ENCODE measurements at places on chromosomes 13 and 19. TPM values are rescaled to one million over a fixed set of nuclear protein-coding genes. Genes with fewer than 3 reads are reported as not detected.

- H3K4me1 ChIP-seq = no peaks in the 10 kb centered on the region
- no peak overlapping the region for H3K4me3 ChIP-seq
- no peak overlapping the region for H3K27ac ChIP-seq
- no peaks in the 10 kb centered on the region for H3K36me3 ChIP-seq
Observed at GRCh38 chr13:110301606-110302553, 5.1 kb downstream of the COL4A1 start.

- no peak overlapping the region for H3K27ac ChIP-seq
- H3K4me1 ChIP-seq = peaks cover 5% of the 10 kb centered on the region
- peaks cover 31% of the 10 kb centered on the region for H3K36me3 ChIP-seq
- H3K4me3 ChIP-seq = no peak overlapping the region
Observed at GRCh38 chr19:41893899-41894298, 10.9 kb downstream of the ARHGEF1 start.

DNA sequence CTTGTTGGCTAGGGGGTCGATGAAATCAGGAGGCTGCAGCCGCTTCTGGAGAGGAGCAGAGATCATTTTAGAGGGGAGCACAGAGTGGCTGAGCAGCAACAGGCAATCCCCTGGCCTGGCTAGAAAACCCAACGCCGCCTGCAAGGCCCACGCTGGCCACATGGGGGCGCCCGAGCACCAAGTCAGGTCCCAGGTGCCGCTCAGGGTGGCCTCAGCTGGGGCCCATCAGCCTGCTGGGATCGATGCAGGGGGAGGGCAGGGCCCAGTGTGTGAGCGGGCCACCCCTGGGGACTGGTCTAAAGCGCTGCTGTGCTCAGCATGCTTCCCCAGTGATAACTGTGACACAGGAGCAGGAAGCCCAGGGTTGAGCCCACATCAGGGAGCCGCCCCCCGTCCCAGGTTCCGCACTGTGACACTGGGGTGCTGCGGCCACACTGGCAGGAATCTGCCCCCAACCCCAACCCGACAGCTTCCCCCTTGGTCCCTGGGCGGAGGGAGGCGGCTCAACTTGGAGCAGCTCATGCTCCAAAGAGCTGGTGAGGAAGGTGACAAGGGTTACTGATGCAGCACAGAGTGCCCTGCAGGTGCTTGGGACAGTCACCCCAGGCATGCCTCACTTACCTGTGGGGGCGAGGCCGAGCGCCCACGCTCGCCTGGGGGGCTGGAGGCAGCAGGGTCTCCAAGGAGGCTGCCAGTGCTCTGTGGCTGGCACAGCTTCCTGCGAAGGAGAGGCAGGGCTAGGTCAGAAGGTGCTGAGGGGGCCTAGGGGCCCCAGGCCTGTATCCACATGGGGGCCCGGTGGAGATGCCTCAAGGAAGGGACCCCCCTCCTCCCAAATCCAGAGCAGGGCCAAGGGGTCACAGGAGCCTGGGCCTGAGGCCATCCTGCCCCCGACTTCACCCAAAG lies 13.3 kb upstream of the ISYNA1 start:
- DNase-seq = peak; percentile 63
- no peaks in the 10 kb centered on the region for H3K27me3 ChIP-seq
- peaks cover 29% of the 10 kb centered on the region for H3K36me3 ChIP-seq
- peaks cover 7% of the 10 kb centered on the region for H3K4me1 ChIP-seq
- no peak overlapping the region for H3K27ac ChIP-seq

DNA sequence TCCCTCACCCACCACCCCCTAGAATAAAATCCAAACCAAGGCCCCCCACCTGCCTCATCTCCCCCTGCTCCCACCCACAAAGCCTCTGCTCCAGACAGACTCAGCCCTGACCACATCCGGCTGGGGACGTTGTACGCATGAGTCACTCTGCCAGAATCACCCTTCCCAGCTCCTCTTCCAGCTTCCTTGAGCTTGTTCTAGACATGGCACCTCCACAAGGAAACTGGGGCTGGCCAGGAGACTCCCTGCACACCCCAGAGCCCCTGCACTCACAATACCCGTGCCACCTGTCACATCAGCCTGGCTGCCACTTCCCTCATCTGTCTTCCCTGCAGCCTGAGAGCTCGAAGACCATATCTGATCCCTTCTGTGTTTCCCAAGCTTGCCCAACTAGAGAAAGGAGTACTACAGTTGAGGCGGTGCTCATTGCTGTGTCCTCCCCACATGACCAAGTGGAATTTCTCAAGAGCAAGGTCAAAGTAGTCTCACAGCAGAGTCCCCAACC lies 9.7 kb downstream of the DEDD2 start:
- H3K27ac ChIP-seq = no peak overlapping the region
- H3K36me3 ChIP-seq = peaks cover 66% of the 10 kb centered on the region
- H3K4me3 ChIP-seq = no peak overlapping the region
- no peak for DNase-seq
- H3K4me1 ChIP-seq = peaks cover under 1% of the 10 kb centered on the region

DNA sequence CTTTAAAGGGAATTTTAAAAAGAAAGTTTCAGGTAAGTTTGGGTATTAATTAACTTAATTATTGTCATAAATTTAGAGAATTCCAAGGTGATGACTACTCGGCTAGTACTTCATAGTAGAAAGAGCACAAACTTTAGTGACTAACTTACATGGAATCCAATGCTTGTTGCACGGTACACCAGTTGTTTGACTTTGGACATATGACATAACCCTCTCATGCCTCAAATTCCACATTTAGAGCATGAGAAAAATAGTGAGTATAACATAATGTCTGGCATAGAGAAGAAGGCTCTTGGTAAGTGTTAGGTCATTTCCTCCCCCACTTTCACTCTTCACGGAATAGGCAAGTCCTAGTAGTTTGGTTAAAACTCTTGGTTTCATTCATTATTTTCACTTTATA lies 1249.4 kb upstream of the SLC10A2 start:
- H3K27me3 ChIP-seq = no peaks in the 10 kb centered on the region
- peak; percentile 1 for DNase-seq
- H3K36me3 ChIP-seq = no peaks in the 10 kb centered on the region

DNA sequence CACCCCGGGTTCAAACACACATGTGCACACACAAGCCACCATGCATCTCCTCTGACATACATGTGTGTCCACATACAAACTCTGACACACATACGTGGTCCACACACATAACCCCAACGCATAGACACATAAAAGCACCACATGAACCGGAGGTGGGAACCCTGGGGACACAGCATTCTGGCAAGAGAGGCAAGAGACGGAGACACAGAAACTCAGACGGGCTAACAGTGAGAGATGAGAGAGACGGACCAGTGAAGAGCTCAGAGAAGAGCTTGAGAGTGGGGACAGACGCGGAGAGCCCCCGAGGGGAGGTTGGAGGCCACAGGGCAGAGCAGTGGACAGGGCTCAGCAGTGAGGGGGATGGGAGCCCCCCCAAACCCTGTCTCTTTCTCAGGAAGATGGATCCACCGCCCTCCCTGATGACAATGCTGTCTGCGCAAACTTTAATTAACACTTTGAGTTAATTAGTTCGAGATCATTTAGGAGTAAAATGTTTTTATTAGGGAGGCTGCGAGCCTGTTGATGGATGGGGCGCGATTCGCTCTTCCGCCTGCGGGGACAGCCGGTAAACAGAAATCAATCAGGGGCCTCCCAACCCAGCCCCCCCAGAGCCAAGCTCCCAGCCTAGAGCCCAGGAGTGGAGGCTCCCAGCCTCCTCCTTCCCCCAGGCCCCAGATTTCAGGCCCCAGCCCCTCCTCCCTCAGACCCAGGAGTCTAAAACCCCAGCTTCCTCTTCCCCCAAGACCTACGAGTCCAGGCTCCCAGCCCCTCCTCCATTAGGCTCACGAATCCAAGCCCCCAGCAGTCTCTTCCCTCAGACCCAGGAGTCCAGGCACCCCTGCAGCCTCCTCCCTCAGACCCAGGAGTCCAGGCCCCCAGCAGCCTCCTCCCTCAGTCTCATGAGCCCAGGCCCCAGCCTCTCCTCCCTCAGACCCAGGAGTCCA lies 9.5 kb upstream of the ERFL start:
- H3K4me3 ChIP-seq = no peak overlapping the region
- no peak overlapping the region for H3K27ac ChIP-seq
- no peaks in the 10 kb centered on the region for H3K36me3 ChIP-seq
- DNase-seq = no peak
- peaks cover 64% of the 10 kb centered on the region for H3K27me3 ChIP-seq

DNA sequence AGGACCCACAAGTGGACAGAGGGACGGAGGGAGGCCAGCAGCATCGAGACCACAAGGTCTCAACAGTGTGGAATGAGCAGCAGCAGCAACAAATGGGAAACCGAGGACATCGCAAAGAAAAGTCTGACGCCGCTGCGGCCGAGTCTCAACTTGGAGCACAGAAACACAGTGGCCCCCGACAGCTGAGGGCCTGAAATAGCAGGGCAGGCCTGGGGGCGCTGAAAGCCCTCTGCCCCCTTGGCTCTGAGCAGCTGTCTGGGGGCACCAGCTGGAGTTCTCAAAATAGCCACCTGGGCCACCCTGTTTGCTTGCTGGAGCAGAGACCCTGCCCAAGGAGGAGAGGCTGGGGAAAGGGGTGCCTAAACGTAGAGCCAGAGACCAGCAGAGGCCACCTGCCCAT lies 5.9 kb upstream of the ISYNA1 start:
- H3K4me3 ChIP-seq = no peak overlapping the region
- peaks cover 37% of the 10 kb centered on the region for H3K4me1 ChIP-seq
- H3K27me3 ChIP-seq = no peaks in the 10 kb centered on the region
- H3K36me3 ChIP-seq = peaks cover 50% of the 10 kb centered on the region
- no peak for DNase-seq

- peak within 1 kb of the TSS; percentile 68 for H3K27ac ChIP-seq
- peak within 1 kb of the TSS; percentile 82 for H3K4me3 ChIP-seq
- H3K36me3 ChIP-seq = peaks cover 6% of the 10 kb centered on the region
- peaks cover 61% of the 10 kb centered on the region for H3K4me1 ChIP-seq
- H3K27me3 ChIP-seq = no peaks in the 10 kb centered on the region
- DNase-seq = peak; percentile 39
Observed at GRCh38 chr19:18606281-18607225, at the start of gene CRLF1. Gene CRLF1, minus strand, starts transcription at chr19:18606799. Its CDS starts 143 bp downstream, at chr19:18606656.

- DNase-seq = no peak
- H3K4me1 ChIP-seq = no peaks in the 10 kb centered on the region
- H3K4me3 ChIP-seq = no peak overlapping the region
- H3K27me3 ChIP-seq = no peaks in the 10 kb centered on the region
- H3K27ac ChIP-seq = no peak overlapping the region
Observed at GRCh38 chr19:19480688-19481087, 34.7 kb downstream of the TSSK6 start.

DNA sequence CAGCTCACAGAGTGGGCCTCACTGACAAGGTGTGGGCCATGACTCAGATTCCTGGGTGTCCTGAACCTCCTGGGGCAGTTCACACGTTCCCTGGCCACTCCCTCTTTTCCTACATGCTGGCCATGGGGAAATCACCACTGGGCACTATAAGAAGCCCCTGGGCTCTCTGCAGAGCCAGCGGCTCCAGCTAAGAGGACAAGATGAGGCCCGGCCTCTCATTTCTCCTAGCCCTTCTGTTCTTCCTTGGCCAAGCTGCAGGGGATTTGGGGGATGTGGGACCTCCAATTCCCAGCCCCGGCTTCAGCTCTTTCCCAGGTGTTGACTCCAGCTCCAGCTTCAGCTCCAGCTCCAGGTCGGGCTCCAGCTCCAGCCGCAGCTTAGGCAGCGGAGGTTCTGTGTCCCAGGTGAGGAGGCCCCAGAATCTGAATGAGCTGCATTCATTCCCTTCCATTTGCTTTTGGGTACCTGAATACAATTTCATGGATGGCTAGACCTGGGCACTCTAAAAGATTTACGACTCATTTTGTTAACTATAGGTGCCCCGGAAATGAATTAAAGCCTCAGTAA lies at the start of gene OLFM4:
Gene OLFM4 (plus strand): TSS at position 177 of the 567 bp plus-strand sequence. CDS start 24 bp downstream, at position 201.
- no peak for DNase-seq
- H3K36me3 ChIP-seq = no peaks in the 10 kb centered on the region
- no peaks in the 10 kb centered on the region for H3K27me3 ChIP-seq
- H3K4me1 ChIP-seq = no peaks in the 10 kb centered on the region

DNA sequence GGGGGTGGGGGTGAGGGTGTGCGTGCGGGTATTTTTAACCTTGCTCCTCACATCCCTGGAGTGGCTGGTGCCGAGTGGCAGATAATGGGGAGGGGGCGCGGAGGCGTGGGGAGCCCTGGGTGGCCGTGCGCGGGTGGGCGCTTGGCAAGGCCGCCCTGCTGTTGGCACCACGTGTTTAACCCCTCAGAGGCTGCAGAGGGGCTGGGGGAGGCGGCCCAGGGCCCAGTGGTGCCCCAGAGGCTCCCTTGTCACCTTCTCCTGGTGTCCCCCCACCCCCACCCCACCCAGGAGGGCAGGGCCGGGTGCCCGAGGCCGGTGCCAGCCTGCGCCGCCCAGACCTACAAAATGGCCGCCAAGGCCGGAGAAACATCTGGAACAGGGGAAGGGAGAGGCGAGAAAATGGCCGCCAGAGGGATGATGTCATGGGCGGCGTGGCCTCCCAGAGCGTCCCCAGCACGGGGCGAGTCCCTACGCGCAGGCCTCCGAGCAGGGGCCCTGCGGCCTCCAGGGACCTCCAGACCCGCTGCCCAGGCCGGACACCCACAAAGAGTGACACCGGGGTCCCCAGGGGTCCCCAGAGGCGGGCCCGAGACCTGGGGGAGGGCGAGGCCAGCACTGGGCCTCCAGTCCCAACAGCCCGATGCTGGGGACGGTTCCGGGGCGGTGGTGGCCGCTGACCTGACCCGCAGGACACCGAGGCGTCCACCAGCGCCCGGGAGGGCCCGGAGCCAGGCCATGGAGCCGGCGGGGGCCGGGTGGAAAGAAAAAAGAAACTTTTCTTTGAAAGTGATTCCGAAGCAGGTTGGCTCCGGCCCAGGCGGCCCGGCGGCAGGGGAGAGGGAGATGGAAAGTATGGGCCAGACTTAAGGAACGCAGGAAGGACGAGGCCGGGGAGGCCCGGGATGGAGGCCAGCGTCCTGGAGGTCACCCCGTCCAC lies 38.2 kb downstream of the NFIC start:
- H3K27me3 ChIP-seq = no peaks in the 10 kb centered on the region
- no peak for DNase-seq
- H3K4me1 ChIP-seq = peaks cover 61% of the 10 kb centered on the region
- no peaks in the 10 kb centered on the region for H3K36me3 ChIP-seq
- H3K4me3 ChIP-seq = no peak overlapping the region

DNA sequence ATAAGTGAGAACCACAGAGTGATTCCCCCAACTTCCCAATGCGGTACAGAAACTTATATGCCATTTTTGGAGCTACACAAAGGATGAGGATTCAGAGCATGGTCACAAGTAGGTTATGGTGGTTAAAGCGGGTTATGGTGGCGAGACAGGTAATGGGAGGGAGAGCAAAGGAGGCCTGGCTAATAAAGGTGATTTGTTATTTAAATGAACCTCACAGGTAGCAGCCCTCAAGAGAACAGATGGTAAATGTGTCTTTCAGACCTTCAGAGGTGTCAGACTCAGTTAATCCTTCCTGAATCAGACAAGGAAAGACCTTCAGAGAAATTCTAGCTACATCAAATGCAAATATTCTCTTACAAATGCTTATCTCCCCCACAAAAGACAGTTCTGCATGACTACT lies 1971.4 kb downstream of the OLFM4 start:
- H3K4me3 ChIP-seq = no peak overlapping the region
- H3K4me1 ChIP-seq = no peaks in the 10 kb centered on the region
- H3K36me3 ChIP-seq = no peaks in the 10 kb centered on the region

- no peaks in the 10 kb centered on the region for H3K27me3 ChIP-seq
- H3K4me1 ChIP-seq = peaks cover 38% of the 10 kb centered on the region
Observed at GRCh38 chr13:113545455-113545930, 39.1 kb upstream of the TFDP1 start.

- no peaks in the 10 kb centered on the region for H3K36me3 ChIP-seq
- H3K4me1 ChIP-seq = peaks cover 17% of the 10 kb centered on the region
- no peak within 1 kb of the TSS for H3K27ac ChIP-seq
- no peak within 1 kb of the TSS for H3K4me3 ChIP-seq
- H3K27me3 ChIP-seq = peaks cover 5% of the 10 kb centered on the region
Observed at GRCh38 chr19:11480715-11481533, at the start of gene ELAVL3. Gene ELAVL3, minus strand, starts transcription at chr19:11481046. Its CDS starts 438 bp downstream, at chr19:11480608.

The SHISA7 gene
- not detected for polyA plus RNA-seq

The SLC46A3 gene
- not detected for polyA plus RNA-seq

The ZIK1 gene
- polyA plus RNA-seq = 1.9 TPM

The ATP4A gene
- 0.08 TPM for polyA plus RNA-seq

The DGKH gene
- 0.01 TPM for polyA plus RNA-seq

The GZMM gene
- not detected for polyA plus RNA-seq

The NLRP7 gene
- not detected for polyA plus RNA-seq

The ERICH6B gene
- polyA plus RNA-seq = not detected

The PABPC3 gene
- polyA plus RNA-seq = 0.09 TPM

All from HepG2 (cell line).